ENCODE measurements at places on chromosomes 3 and 15.

DNA sequence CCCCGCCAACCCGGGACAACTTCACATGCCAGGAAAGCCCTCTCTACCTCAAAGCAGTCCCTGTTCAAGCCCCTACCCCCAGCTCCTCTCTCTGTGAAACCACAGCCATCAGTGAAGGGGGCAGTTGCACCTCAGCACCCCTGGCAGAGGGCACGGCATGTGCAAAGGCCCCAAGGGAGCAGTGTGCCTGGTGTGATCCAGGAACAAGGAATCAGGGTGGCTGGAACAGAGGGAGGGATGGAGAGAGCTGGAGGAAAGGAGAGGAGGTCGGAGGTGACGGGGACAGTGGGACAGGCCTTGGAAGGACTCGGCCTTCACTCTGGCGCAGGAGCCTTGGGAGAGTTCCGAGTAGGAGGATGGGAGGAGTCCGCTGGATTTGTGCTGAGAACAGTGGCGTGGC lies 26.5 kb upstream of the IQSEC1 start:
- no peak for DNase-seq

GRCh38 chr3:60414011-60414410 lies 837.2 kb downstream of the FHIT start:
- DNase-seq: no peak

GRCh38 chr15:43541785-43542184 lies 24.4 kb downstream of the MAP1A start:
- no peak for DNase-seq

DNA sequence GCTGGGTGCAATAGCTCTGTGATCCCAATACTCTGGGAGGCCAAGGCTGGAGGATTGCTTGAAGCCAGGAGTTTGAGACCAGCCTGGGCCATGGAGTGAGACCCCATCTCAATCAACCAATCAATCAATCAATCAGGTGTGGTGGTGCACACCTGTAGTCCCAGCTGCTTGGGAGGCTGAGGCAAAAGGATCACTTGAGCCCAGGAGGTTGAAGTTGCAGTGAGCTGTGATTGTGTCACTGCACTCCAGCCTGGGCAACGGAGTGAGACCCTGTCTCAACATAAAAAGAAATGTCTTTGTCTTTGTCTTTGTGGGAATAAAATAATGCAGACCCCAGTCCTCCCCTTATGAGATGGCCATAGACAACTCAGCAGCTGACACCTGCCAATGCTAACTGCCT lies 34.9 kb upstream of the TLE3 start:
- DNase-seq: no peak

- peak; percentile 27 for DNase-seq
Observed at GRCh38 chr3:150180334-150180733, 209.6 kb upstream of the PFN2 start.

DNA sequence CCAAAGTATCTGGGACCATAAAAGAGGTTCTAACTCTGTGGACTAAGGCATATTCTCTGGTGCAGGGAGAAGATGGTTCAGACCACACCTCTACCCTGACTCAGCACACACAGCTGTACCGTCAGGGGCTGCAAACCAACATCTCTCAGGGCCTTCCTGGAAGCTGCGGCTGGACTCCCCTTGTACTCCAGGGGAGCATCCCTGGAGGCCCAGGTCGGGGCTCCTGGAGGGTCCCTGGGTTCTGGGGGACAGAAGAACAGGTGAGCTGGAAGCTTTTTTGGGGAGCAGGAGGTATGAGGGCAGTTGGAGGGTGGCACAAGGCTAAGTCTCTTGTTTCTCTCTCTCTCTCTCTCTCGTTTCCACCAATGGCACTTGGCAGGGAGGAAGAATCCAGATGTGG lies 60.5 kb downstream of the LINGO1 start:
- DNase-seq: no peak

- DNase-seq: no peak
Observed at GRCh38 chr15:76939715-76940114, 8.2 kb downstream of the RCN2 start.

GRCh38 chr3:39457361-39457760 lies 10.1 kb upstream of the MOBP start:
- no peak for DNase-seq

DNA sequence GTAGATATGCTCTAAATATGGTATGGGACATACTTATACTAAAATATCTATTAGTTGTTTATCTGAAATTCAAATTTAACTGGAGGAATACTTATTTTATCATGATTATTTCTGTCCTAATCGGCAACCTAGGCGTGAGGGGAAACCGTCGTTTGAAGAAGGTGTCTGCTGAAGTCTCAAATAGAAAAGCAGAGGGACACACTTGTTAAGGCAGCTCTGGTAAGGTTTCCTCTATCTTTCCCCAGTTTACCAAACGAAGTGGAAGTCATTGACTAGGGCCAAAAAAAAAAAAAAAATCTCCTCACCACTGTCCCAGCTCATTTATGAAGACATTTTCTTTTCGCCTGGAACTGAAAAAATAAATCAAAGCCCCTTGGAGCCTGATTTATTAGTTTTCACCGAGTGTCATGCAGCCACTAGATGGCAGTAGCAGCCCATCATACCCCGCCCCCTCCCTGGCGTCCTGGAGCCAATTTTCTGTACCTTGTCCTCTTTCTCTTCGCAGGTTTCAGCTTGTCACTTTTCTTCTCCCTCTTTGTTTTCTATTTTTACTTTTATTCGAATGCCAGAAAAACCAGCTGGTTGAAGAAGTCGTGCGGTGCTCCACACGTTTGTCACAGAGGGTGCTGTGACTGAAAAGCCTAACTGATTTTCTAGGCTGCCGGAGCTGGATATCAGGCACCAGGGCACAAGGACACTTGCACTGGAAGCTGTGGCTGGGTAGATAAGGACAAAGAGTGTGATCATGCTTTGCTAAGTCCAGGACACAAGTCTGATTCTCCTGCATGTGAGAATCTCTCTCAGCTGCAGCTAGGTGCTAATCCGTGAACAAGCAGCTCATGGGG lies 238.7 kb downstream of the ZPLD1 start:
- DNase-seq: peak; percentile 69

DNA sequence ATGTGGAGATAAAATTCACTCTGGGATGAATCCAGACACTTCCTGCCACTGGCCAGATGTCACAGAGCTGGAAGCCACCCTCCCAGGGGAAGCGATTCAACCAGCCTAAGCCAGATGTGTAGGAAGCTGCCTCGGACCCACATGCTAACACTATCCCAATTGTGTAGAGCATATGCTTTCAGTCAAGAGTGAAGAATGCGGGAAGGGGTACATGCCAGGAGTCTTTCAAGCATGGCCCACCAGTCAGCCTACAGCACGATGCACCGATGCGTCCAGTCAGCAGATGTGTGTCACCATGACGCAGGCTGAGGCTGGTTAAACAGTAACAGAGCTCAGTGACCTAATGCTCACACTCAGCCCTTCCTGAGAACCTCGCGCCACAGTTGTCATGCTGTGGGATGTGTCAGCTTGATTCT lies 38.8 kb upstream of the BNC1 start:
- DNase-seq: no peak

DNA sequence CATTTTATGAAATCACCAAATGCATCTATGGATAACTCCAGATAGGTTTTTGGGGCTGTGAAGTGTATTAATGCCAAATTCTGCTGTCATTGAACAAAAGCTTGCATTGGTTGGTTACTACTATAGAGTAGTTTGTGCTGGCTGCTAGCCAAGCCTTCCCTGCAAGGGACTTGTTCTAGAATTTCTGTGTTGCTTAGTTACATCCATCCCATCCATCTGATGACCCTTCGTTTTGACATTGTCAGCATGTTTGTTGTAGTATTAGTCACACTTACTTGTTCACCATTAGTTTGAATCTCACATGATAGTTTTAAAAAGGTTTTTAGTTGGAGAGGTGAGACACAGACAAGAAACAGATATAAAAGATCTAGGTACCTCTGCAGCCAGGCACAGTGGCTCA lies 7.0 kb upstream of the NIPA2 start:
- no peak for DNase-seq

All from mucosa of descending colon (tissue), 3 donors.